ENCODE measurements at places on chromosomes 7 and 10.

GRCh38 chr10:84608126-84608525 is 279.7 kb downstream of the CCSER2 start:
- DNase-seq: no peak

GRCh38 chr10:132444877-132445351 is 47.9 kb downstream of the PWWP2B start:
- DNase-seq: no peak

DNA sequence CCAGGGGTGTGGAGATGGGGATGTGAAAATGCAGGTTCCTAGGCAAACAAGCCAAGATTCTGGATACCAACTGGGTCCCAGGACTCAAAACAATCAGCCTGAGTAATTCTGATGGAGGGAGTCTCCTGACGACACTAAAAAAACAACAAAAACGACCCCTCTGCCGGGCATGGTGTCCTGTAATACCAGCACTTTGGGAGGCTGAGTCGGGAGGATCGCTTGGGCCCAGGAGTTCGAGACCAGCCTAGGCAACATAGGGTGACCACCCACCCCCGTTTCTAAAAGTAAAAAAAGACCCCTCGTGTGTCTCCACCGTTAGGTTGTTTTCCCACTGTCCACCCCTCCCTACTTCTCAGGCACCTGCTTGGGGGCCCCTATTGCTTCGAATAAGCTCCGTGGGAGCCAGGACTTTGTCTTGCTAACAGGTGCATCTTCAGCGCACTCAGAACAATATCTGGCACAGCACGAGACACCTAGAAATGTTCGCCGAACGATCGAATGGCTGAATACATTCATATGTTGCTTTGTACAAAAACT is 743 bp upstream of the NRF1 start:
- peak; percentile 38 for DNase-seq

DNA sequence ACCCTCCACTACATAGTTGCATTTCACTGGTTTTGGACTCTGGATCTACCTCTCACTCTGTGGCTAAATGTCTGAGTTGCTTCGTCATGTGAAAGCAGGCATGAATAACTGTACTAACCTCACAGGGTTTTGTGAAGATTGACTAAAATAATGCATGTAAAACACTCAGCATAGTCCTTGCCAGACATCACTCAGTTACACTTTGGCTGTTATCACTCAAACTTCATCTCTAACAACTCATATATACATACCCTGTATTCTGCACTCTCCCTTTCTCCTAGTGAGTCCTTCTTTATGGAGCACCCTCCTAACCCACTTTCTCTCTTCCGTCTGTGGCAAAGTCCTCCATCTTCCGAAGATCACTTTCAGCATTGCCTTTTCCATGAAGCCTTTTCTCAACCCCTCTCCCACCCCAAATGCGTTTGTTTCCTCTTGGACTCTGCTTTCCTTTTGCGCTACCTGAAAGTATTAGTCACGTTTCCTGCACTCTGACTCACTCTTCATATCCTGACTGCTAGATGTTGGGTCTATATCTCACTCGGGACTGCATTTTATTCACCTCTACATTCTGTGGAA is 72.6 kb downstream of the OSBPL3 start:
- no peak for DNase-seq

DNA sequence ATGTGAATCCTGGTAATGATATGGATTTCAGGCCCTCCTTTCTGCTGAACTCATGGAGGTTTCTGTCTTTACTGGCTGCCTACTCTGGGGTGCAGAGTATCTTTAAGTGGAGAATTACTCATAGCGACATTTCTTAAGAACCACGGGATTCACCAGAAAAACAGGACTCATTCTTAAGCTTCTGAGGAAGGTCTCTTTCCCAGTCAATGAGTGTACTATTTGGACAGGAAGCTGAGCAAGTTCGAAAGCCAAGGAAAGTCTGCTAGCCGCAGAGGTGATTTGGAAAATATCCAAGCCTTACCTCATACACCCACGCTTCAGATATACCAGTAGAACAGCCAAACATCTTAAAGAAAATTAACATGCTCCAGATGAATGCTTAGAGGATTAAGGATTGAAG is 377.6 kb upstream of the MYO3A start:
- DNase-seq: no peak

DNA sequence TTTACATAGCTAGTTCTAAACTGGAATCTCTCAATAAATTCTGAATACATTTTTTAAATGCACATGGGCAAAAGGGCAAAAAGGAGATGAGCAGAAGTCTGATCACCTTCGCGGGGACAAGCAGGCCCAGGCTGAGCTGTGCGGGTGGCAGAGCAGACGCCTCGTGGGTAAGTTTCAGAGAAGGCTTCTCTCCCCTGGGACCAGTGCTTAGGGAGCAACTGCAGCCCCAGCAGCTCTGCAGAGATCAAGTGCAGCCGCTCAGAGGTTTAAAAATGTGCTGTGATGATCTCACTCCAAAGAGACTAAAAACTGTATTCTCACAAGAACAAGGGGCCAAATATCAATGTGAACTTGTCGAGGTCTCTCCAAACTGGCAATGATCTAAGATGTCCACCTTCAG is 264.3 kb upstream of the RNF32 start:
- no peak for DNase-seq
